ENCODE measurements at places on chromosomes 4 and X.

- DNase-seq = peak; percentile 65
Observed at GRCh38 chr4:181525634-181526033, 717.6 kb upstream of the TENM3 start.

GRCh38 chr4:129561886-129562671 lies 466.1 kb downstream of the C4orf33 start:
- no peak for DNase-seq

GRCh38 chrX:8289523-8289922 lies 118.5 kb upstream of the VCX2 start:
- peak; percentile 27 for DNase-seq

DNA sequence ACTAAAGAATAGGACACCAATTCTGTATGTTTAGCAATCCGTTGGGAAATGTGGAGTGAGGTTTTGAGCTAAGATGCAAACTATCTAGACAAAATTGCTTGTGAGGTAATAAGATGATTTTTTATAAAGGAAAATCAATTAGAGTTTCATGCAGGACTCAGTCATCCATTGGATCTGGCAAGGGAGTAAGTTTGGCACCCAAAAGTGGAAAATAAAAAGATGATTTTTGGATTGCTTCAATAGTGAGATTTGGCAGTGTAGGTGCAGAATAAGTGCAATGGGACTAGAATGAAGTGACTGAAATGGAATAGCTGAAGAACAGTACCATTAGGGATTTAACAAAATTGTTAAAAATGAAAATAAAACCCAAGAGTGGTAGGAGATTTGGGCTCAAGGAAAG lies 290.5 kb upstream of the EPHA5 start:
- DNase-seq = no peak

GRCh38 chrX:9807355-9808182 lies 21.3 kb downstream of the SHROOM2 start:
- peak; percentile 29 for DNase-seq

GRCh38 chr4:156560701-156561100 lies 410.9 kb downstream of the PDGFC start:
- DNase-seq = no peak

DNA sequence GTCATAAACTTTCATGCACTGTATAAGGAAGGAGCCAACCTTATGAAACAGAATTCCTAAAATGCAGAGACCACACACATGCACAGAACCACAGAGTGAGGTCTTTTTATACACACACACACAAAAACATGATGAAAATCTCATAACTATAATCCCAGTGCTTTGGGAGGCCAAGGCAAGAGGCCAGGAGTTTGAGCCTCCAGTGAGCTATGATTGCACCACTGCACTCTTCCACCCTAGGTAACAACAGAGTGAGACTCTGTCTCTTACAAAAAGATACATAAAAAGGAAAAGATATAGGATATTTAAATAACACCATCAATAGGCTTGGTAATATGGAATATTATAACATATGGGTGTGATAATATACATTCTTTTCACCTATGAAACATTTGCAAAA lies 10.6 kb downstream of the FGA start:
- no peak for DNase-seq
